ENCODE measurements at places on chromosomes 5 and 9. TPM values are rescaled to one million over a fixed set of nuclear protein-coding genes. Genes with fewer than 3 reads are reported as not detected.

FOXD4L4 gene
- not detected for total RNA-seq

GALNT12 gene
- total RNA-seq: 0.87 TPM

MINAR2 gene
- not detected for total RNA-seq

BOD1 gene
- 56.6 TPM for total RNA-seq

ANKRD33B gene
- 0.42 TPM for total RNA-seq
